ENCODE measurements at places on chromosomes 1 and 21. TPM values are rescaled to one million over a fixed set of nuclear protein-coding genes. Genes with fewer than 3 reads are reported as not detected.

Gene ZNF695
- 4.7 TPM for total RNA-seq

Gene GUCA2B
- total RNA-seq, result not detected

Gene SIK1
- 2.7 TPM for total RNA-seq

Gene DNM3
- 2.5 TPM for total RNA-seq

Gene SOX13
- 5.7 TPM for total RNA-seq

Gene TNFRSF9
- 0.69 TPM for total RNA-seq

Gene WNT3A
- not detected for total RNA-seq

Gene FABP3
- total RNA-seq, result 10.2 TPM

Gene TSPAN2
- 4.6 TPM for total RNA-seq

Gene RGS7
- 0.06 TPM for total RNA-seq

Gene VANGL1
- 16.1 TPM for total RNA-seq

Gene NIBAN1
- 26.2 TPM for total RNA-seq

Gene AUNIP
- total RNA-seq, result 6.2 TPM

Gene AMY1B
- total RNA-seq, result not detected

Gene C8A
- total RNA-seq, result not detected

Gene F3
- total RNA-seq, result 246 TPM

Gene NFIA
- 0.58 TPM for total RNA-seq

Gene UBE2U
- not detected for total RNA-seq

Gene ADAMTSL4
- total RNA-seq, result 0.80 TPM

Gene NFASC
- 0.29 TPM for total RNA-seq

Gene COL8A2
- total RNA-seq, result 0.06 TPM

Gene WNT9A
- 2.7 TPM for total RNA-seq

Gene OR10J4
- not detected for total RNA-seq

Gene KLF17
- not detected for total RNA-seq

Data from epithelial cell of proximal tubule (primary cell).